ENCODE measurements at places on chromosomes 4 and X.

GRCh38 chrX:110373310-110373709, 14.7 kb downstream of the RTL9 start:
- DNase-seq = no peak

GRCh38 chr4:148776941-148777340, 334.7 kb upstream of the NR3C2 start:
- no peak for DNase-seq

DNA sequence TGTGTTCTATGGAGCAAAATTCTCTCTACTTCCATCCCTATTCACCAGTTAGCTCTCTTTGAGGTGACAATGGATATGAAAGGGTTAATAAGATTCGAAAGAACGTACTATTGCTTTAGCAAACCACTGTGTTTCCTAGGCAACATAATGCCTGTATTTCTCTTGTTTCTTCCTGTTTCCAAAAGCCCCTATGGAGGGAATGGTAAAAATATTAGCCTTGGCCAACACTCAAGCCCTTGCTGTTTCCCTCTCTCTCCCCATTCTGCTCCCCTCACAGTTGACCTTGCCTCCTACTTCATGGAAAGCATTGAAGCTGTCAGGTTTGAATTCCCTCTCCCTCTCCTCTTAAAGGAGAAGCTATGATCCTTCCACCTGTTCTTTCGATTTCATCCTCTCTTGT, 9.6 kb upstream of the PGRMC1 start:
- DNase-seq = no peak

DNA sequence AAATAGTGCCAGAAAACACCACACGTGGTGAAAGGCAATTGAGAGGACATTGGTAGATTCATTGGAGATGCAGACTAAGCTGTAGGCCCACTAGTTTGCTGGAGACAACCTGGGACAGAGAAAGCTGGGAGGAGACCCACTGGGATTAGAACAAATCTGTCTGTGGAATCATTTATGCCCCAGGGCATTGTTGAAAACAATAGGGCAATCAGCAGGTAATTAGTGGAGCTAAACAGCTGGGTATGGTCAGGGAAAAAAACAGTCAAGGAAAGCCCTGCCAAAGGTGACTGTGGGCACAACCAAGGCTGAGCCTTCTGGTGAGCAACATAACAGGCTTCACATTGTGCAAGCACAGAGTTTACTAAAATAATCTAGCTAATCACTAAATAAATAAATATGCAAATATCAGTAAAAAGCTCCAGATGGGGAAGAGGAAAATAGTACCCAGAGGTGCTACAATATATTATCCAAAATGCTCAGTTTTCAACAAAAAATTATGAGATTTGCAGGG, 9.0 kb downstream of the TCEAL3 start:
- DNase-seq = no peak

DNA sequence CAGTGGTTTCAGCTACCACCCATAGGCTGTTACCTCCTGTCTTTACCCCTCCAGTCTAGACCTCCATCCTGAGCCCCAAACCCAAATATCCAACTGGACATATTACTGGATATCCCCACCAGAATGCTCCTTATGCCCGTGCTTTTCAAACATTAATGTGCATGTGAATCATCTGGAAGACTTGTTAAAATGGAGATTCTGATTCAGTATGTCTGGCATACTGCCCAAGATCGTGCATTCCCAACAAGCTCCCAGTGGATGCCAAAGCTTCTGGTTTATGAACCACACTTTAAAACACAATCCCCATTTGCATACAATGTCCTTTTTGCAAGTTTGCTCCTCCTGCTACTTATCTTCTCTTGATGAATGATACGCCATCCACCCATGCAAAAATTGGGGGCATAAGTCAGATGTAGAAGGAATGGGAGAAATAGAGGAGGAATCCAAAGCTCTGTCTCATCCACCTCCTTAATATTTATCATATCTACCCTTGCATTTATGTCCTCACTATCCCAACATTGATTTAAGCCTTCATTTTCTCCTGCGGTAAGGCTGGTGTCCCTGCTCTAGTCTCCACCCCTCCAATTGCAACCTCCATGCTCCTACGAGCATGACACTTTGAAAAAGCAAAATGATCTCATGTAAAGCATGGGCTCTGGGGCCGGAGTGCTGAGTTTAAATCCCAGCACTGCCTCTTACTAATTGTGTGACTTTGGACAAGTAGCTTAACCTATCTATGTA, 7.4 kb upstream of the PGRMC1 start:
- no peak for DNase-seq

DNA sequence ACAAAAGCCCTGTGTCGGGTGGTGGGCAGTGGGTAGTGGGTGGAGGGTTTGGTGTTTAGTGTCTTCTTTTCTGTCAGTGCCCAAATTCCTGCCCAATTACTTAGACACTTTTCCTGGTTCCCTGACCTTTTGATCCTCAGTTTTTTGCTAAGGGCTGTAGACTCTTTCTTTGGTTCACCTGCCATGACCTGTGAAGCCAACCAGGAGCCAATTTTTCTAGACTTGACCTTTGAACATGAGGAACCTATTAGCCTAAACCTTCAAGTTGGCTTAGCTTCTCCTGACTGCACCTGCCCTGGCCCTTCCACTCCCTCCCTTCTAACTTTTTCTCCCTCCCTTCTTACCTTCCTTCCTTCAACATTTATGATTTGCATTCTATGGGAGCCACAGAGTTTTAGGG, 94.5 kb downstream of the MID1IP1 start:
- no peak for DNase-seq

DNA sequence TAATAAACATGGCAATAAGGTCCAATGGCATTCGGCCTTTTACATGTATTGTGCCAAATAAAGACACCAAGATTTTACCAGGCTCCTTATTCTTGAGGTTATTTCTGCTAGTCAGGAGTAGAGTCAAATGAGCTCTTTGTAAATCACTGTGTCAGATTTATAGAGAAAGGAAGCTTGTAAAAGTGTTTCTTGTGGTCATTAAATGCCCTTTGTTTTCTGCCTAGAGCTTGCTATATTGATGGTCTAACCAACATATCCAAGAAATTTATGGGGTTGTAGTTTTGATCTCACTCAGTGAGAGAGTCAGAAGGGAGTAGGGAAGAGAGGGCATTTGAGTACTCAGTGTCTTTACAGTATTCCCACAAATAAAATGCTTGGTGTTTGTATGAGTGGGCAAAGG, 86.2 kb upstream of the FRMPD4 start:
- DNase-seq = no peak

GRCh38 chr4:100591161-100591876, 73.5 kb upstream of the EMCN start:
- no peak for DNase-seq

DNA sequence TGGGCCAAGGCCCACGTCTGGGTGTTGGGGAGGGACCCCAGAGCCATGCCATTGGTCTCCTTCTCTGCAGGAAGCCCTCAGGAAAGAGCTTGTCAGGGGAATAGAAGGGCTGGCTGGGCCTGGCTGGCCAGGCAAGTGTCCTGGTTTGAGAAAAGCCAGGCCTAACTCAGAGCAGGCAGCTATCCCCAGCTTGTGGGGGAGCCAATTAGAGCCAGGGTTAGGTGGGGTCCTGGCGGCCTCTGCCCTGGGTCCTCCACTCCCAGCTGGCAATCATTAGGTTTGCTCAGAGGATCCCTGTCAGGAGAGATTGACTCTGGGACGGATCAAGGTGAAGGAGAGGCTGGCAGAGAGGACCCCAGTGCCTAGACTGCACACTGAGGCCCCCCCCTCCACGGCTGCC, 64.8 kb downstream of the PJA1 start:
- DNase-seq = no peak

DNA sequence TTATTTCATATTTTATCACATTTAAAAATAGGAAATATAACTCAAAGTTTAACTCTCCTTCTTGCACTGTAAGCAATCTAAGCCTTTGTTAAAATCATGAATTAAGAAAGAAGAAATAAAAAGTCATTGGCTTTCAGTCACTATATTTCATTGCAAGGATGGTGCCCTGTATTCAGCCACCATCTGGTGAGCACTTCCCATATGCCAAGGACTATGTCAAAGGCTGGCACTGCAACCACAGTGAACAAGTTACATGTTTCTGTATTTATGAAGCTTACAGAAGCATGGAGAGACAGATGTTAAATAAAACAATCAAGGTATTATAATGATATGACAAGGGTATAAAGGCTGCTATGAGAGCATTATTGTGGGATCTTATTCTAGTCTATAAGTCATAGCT, 68.6 kb downstream of the PRKG2 start:
- DNase-seq = no peak

DNA sequence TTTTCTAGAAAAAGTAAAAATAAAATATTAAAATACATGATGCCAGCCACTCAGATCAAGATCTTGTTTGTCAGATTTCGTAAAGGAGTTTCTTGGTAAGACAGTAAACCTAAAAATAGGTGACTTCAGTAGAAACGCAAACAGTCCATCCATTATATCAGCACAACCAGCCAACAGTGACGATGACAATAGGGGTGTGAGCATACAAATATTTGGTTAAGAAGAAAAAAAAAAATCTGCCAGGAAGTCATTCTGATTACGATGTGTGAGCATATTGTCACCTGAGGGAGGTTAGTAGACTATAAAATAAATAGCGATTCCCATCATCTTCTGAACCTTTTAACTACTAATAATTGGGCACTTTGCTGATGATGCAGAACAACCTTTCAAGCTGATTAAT, 37.6 kb downstream of the SLC7A11 start:
- DNase-seq = no peak

DNA sequence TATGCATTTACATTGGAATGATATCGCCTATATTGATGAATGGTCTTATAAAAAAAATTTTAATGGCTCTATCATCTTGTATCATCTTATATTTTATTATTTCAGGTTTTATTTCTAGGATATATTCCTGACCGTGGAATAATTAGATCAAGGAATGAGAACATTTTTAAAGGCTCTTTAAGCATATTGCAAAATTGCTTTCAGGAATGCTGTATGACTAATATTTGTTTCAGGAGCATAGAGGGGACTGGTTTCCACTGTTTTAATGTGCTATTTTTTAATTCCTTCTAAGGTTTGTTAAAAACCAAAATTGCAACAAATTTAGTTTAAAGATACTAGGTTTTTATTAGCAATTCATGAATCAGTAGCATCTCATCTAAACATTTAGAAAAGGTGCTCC, 120.2 kb downstream of the BMPR1B start:
- DNase-seq = no peak

DNA sequence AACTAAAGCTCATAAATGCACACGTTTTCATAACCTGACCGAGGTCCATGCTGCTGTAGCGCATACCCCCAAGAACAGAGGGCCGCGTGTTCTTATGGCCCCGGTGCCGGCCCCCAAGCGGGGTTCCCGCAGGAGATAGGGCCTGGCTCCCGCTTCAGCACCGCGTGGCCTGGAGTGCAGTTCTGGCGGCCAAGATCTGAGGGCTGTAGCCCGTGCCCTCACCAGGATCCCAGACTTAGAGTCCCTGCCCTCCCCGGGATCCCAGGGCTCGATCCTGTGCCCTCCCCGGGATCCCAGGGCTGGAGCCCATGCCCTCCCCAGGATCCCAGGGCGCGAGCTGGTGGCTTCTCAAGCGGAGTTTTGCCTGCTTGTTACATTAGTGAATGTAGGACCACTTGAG, 1.0 kb upstream of the GRPEL1 start:
- DNase-seq = peak; percentile 41

- no peak for DNase-seq
Observed at GRCh38 chr4:169025184-169025583, 15.1 kb upstream of the CBR4 start.

GRCh38 chr4:77151241-77151640, 5.8 kb upstream of the CCNG2 start:
- DNase-seq = no peak

DNA sequence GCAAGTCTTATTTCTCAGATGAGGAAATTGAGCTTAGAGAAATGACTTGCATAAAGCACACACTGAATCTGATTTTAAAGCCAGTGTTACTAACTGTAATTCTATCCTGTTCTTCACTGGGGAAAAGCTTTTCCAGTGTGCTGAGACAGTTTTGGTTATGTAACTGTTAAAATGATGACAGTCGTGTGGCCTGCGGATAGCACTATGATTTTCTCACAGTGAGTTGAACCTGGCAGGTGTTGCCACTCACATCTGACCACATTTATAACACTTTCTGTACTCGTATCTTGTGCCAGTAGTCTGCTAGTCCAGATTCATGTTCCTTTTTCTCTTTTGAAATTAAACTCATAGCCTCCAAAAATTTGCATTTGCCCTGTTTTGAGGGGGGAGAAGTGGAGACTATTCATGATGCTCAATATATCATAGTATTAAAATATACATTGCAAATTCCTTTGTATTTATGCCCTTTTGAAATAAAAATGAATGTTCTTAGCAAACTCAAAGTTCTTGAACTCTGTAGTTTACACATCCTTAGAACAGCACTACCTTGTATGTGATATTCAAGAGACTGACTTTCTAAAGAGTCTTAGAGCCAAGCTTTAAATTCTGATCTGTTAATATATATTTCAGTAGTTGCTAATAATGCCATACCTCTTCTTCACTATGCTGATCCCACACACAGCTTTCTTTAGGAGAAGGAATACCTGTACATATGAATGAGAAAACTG, 132.3 kb downstream of the PDLIM5 start:
- no peak for DNase-seq

GRCh38 chrX:421646-422391, 35.1 kb upstream of the PPP2R3B start:
- DNase-seq = no peak

DNA sequence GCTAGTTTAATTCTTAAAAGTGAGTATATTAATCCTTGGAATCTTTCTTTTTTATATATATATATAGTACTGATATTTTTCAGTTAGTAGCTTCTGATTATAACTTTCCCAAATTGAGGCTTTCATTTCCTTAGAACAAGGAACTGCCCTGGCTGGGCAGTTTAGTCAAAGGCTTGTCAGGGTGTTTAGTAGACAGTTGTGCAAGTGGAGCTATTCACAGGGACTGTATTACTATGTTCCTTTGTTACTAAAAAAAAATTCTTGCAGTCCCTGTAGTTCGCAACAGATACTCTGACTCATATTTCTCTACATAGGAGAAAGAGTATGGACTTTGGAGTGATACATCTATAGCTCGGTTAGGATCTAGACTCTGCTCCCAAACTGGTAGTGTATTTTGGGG, 20.8 kb downstream of the USO1 start:
- no peak for DNase-seq

- DNase-seq = no peak
Observed at GRCh38 chr4:182175788-182176519, 67.2 kb upstream of the TENM3 start.

GRCh38 chr4:101667348-101667747, 123.2 kb upstream of the BANK1 start:
- DNase-seq = no peak

GRCh38 chrX:74902806-74903205, 22.4 kb downstream of the NEXMIF start:
- no peak for DNase-seq

DNA sequence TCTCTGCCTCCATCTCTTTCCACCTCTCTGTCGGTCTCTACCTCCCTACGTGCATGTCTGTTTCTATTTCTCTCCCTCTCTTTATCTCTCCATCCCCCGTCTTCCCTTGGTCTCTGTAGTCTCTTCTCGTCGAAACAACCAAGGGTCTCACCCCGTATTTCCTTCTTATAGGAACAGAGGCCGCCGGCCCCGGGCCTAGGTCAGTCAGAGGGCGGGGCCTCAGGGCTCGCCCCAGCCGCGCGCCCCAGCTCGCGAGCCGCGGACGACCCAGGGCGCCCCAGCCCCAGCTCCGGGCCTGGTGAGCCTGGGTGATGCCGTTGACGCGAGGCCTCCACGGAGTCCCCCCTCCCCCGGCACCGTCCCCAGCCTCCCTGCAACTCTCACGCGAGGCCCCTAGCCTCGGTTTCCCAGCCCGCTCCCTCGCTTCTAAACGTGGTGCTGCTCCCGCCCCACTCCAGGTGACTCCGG, 6.6 kb downstream of the TIMM17B start:
- no peak for DNase-seq

- DNase-seq = no peak
Observed at GRCh38 chr4:57122959-57123358, 12.8 kb upstream of the IGFBP7 start.

- DNase-seq = no peak
Observed at GRCh38 chrX:50152456-50152855, 48.4 kb downstream of the AKAP4 start.

Data from stimulated activated CD4-positive, alpha-beta T cell treated with anti-CD3 and anti-CD28 coated beads, Interleukin-15, amount 100 ng/mL, for 24 hours (primary cell).